AG08396 (cell line): ENCODE measurements at places on chromosomes 11 and 22.

DNA sequence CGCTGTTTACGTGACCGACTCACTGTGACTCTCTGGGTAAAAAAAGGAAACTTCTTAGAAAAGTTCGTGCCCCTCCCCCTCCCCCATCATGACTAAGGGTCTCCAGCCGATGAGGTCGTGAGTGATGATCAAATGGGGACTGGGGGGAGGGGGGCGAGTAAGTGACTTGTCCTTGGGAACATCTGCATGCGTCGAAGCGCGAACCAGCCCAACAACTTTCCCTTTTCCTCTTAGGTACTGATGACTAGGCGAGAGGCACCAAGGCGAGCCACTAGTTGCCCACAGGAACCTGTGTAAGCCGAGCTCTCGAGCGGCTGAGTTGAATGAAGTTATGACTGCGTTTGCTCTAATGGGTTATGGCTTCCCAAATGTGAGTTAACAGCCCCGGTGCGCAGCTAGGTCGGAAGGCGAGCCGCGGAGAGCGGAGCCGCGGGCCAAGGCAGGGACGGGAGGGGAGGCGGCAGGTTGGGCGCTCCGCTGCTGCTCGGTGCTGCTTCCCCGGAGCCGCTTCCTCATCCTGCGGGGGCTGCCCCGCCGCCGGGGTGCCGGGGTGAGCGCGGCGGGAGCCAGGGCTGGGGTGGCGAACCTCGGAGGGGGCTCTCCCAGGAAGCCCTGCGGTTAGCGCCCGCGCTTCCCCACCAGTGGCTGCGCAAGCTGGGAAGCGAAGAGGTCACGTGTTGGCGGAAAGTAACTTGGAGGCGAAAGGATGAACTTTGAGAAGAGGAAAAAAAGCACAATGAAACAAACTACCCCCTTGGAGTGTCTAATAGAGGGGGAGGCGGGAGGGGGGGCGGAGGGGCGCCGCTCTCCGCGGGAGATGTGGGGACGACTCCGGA is 22.1 kb upstream of the BDNF start:
- DNase-seq: peak; percentile 49

DNA sequence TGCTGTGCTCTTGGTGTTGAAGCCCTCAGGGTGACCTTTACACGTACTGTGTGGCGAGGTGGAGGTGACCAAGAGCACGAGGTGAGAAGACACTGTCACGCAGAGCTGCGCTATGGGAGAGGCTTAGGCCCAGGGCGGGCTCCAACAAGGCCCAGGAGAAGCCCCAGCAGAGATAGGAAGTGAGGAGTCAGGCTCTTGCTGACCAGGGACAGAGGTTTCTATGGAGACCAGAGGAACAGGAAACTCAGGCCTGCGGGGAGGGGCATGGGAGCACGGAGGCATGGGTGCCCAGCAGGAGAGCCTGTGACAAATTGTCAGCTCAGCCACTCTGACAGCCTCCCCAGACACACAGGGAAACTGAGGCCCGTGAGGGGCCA is 15.8 kb downstream of the DGKZ start:
- peak; percentile 72 for DNase-seq

DNA sequence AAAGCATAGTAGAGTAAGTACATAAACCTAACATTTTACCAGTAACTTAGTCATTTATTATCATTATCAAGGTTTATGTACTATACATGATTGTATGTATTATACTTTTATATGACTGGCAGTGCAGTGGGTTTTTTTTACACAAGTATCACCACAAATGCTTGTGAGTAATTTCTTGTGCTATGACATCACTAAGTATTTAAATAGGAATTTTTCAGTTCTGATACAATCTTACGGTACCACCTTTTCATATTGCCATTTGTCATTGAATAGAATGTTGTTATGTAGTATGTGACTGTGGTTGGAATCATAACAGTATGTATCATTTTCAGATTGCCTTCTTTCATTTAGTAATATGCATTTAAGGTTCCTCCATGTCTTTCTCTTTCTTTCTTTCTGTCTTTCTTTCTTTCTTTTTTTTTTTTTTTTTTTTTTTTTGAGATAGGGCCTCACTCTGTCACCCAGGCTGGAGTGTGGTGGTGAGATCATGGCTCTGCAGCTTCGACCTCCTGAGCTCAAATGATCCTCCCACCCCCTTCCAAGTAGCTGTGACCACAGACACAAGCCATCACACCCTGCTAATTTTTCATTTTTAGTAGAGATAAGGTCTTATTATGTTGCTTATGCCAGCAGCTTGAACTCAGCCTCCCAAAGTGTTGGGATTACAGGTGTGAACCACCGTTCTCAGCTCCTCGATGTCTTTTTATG is 18.6 kb downstream of the ATM start:
- no peak for DNase-seq

- DNase-seq: no peak
Observed at GRCh38 chr11:33434294-33434693, 177.1 kb downstream of the HIPK3 start.

DNA sequence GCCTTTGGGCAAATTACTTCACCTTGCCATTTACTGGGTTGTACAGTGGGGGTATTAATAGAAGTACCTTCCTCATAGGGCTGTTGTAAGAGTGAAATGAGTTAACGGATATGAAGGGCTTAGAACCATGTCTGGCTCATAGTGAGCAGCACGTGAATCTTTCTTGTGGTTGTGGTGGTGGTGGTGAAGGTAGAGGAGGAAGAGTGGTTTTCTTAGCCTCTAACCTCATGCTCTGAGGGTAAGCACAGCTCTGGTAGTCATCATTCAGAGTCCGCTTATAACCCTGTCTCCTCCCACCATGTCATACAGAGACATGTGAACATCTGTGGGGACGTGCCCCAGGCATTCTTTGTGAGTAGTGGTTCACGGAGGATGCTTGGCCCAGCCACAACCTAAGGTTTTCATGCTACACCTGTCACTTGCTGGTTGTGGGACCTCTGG is 43.6 kb downstream of the TEAD1 start:
- DNase-seq: no peak
